NCI-H1694 (cell line): ENCODE measurements at places on chromosomes 16 and 17.
A peak's percentile ranks its signal among the peaks of the same experiment; 100 is the strongest.

GRCh38 chr16:58363746-58364393 lies 28.4 kb upstream of the GINS3 start:
- no peak for DNase-seq

DNA sequence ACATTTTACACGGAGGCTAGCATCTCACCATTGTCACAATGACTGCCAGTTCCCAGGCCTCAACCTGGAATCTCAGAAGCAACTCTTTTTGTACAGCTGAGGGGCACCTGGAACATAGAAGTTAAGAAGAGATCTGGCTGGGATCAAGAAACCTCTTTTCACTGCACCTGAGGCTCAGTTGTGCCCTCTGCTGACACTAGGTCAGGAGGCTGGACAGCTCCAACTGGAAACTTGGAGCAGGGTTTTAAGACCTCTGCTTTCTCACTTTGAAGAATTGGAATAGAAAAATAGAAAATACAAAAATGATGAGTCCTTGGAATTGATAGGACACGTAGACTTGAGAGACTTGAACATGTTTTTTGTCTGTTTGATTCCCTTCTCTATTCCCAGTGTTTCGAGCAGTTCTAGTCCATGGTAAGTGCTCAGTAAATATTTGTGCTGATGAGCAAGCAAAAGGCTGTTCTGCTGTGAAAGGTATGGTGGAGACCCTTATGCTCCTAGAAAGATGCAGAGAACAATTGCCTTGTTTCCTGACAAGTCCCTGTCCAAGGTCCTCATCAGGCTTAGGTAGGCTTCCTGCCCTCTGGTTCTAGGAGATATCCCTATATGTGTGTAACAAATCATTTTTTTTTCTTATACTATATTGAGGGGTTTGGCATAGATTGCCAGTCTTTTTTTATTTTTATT lies 13.6 kb upstream of the PPM1D start:
- no peak for DNase-seq

DNA sequence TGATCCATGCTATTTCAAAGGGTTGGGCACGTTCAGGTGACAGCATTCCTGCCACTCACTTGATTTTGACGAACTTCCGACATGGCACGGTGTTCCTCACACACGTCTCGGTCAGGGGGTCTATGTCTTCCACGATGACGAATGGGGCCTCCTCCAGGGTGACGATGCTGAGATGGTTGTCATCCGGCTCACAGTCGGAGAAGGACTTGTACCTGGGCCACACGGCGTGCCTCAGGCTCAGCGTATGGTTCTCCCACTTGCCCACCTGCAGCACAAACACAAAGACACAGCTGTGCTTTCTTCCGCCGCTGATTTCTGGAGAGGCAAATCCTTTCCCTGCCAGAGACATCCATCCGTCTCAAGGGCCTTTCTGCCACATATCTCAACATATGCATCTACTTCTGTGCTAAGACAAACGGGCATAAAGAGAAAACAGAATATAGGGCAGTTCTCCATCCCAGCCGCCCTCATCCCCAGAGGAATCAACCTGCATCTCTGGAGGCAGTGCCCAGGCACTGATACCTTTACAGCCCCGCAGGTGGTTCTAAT lies 332.5 kb downstream of the GRIN2A start:
- no peak for DNase-seq

DNA sequence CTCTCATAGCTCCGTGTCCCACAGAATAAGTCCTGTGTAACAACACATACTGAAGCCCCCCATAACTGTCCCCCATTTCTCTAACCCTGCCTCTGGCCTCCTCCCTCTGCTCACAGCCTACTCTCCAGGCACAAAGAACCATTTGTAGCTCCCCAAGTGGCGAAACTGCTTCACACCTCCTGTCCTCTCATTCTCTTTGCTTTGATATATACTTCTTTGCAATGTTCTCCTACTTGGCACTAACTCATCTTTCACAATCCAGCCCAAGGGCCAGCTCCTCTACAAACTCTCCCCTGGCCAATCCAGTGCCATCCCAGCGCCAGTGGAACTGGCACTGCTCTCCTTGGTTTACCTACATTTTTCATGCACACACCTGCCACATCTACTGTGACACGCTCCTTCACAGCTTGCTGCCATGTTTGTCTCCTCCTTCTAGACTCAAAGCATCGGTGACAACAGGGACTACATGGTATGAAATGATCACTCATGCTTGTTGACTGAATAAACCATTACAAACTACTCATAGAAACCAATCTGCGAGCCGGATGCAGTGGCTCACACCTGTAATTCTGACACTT lies 12.8 kb downstream of the CYTH1 start:
- DNase-seq = no peak

- no peak for DNase-seq
Measured at GRCh38 chr17:39951924-39952679, 10.7 kb upstream of the GSDMA start.

DNA sequence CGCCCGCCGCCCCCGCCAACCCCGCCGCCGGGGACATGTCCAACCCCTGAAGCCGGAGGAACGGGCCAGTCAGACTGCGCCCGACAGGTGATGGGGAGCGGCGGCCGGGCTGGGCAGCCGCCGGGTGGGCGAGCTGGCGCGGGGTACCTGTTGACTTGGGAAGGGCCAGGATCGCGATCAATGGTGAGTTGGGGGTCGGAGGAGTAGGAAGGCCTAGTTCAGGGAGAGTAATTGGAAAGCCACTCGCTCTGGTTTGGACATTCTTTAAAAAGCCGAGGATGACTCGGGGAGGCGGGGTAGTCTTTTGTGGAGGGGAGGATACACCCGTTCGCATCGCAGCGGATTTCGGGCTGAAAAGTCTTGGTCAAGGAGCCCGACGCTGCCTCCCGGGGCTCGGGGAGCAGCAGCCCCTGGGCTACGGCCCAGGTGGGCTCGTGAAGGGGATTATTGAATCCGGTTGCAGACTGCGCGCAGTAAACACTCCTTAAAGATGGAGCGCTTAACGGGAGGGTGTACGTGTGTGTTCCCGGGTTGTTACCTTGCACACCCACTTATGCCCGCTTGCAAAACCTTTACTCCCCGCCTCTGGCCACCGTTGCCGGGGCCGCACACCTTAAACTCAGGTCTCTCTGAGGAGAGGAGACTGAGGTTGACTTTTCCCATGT lies 123.8 kb downstream of the GOSR1 start:
- DNase-seq = no peak

DNA sequence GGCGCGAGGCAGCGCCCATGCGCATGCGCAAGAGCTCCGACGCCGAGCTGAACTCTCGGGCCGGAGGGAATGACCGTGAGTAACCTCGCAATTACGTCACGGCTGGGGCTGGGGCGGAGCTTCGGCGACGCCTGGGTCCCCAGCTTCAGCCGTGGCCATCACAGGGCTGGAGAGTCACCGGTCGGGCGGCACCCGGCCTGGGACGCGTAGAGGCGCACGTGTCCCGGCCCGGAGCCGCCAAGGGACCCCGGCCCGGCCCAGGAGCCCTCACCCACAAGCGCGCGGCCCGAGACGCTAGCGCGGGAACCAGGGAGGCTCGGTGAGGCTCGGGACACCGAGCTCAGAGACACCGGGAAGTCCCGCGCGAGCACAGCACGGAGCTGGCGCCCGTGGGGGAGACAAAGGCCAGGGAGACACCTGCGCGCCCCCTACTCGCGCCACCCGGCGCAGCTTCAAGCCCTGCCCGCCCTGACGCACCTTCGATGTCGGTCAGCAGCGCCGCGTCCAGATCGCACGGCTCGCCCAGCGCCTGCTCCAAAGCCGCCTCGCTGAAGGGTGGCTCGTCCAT lies 452 bp downstream of the SREBF1 start:
- DNase-seq = peak; percentile 98

- DNase-seq = no peak
Measured at GRCh38 chr16:51002881-51003490, 148.1 kb downstream of the SALL1 start.

GRCh38 chr17:56305007-56305406 lies 151.7 kb downstream of the ANKFN1 start:
- DNase-seq = no peak

DNA sequence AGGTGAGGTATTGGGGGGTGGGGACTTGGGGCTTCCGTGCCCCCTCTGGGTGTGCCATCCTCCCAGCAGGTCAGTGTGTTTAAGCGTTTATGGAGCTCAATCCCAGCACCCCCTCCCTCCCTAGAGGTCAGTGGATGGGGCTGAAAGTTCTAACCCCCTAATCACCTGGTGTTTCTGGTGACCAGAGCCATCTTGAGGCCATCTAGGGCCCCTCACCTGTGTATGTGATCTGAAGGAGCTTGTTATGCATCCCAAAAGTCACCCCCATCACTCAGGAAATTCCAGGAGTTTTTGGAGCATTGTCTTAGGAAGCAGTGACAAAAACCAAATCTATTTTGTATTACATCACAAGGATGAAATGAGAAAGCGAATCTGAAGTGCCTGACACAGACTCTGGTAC lies 67.8 kb upstream of the NOL11 start:
- DNase-seq = no peak

DNA sequence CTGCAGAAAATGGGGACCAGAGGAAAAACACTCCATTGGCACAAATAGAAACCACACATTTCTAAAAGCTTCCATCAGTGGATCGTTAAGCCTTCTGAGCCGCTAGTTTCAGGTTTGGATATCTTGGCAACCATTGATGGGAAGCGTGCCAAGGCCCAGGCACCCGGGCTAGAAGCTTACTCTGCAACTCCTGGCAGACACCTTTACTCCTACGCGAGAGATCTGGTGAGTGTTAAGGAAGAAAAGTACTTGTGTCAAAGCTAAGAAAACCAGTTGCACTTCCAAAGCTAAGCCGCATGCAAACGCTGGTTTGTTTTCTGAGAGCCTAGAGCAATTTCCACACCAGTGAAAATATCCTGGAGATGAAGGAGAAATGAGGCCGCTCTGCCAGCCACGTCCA lies 472.4 kb downstream of the PMP22 start:
- DNase-seq = no peak

DNA sequence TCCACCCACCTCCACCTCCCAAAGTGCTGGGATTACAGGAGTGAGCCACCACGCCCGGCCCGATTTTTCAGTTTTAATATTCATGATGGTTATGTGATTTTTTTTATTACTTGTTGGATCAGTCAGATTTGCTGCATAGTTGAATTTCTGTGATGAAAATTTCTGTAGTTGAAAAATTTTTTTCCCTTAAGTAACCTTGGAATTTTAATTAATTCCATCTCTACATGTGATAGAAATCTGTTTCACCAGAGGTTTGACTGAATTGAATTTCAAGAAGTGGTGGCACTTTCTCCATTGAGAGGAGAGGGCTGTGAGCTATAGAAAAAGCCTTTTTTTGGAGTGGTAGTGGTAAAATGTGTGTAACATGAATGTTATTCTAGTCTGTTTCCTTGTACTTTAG lies 24.7 kb downstream of the WIPF2 start:
- DNase-seq = no peak

DNA sequence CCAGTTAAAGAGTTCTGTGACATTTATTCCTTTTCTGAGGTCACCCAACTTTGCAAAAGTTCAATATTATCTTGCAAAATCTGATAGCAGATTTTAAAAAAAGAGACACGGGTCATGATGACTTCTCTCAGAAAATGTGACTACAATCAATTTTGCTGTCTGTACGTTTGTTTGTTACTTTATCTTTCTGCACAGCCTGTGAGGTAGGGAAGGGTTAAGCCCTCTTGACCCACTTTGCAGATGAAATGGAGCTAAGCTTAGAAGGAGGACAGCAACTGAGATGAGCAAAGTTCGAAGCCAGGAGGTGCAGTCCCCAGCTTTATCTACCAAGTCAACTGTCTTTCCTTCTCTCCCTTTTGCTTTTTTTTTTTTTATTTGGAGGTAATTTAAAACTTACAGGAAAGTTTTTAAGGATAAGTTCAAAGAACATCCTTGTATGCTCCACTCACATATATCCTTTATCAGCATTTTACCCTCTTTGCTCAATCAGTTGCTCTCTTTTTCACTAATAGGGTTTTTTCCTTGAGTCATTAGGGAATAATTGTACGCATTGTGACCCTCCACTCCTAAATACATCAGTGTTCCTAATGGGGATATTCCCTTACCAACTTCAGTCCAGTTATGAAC lies 86.8 kb downstream of the MSI2 start:
- DNase-seq = no peak

- peak; percentile 70 for DNase-seq
Measured at GRCh38 chr16:64617836-64618476, 503.9 kb downstream of the CDH11 start.

GRCh38 chr16:22018559-22018958 lies 10.6 kb downstream of the MOSMO start:
- no peak for DNase-seq

- DNase-seq = peak; percentile 76
Measured at GRCh38 chr17:81427173-81428120, 32.2 kb downstream of the BAHCC1 start.

DNA sequence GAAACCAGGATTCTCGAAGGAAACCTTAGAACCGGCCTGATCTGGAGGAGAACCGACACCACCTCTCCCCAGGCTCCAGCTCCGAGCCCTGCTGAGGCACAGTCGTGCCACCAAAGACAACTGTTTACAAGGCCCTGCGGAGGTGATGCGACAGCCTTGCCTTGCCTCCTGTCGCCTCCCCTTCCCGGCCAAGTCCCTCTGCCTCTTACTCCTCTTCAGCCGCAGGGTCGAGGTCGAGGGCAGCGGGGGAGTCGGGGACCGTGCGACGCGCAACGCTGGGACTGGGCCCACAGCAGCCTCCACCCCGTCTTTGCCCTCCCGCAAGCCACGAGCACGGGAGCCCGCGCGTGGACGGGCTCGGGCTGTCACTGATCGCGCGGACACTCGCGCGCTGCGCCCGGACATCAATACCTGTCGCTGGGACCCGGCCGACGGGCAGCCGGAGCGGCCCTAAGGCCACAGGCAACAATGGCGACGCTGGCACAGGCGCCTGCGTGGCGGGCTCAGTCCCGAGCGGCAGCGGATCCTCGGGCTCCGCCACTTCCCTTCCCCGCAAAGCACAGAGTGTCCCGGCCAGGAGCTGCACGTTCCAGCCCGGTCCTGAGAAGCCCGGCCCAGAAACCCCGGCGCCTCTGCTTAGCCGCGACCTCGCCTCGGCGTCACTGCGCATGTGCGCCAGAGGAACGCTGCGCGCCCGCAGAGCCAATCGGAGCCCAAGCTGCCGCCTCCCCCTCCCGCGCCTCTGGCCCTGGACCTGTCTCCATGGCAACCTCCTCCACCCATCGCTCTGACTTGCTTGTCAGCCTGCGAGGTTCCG lies at the start of gene ZNF287:
Gene ZNF287 (minus strand): TSS at position 664 of the 817 bp plus-strand sequence. CDS start 1,473 bp downstream, outside the sequence.
- DNase-seq = peak; percentile 87

- DNase-seq = no peak
Measured at GRCh38 chr17:80092959-80093358, 8.4 kb upstream of the GAA start.

- no peak for DNase-seq
Measured at GRCh38 chr16:81841722-81842121, 62.6 kb downstream of the PLCG2 start.

DNA sequence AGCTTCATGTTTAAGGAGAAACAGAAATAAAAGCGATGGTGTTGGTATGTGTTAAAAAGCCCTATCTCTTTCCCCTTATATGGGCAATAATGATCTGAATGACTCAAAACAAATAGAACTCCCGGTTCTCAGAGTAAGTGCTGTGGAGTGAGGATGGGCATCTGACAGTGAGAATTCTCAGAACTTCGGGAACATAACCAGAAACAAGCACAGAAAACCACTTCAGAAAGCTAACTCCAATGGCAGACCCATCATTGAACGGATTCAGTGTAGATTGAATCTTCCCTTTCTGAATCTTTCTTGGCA lies 67.2 kb downstream of the CDH8 start:
- no peak for DNase-seq
